ENCODE measurements at places on chromosomes 4 and X.

- no peak for DNase-seq
Observed at GRCh38 chr4:134422776-134423175, 221.2 kb upstream of the PABPC4L start.

DNA sequence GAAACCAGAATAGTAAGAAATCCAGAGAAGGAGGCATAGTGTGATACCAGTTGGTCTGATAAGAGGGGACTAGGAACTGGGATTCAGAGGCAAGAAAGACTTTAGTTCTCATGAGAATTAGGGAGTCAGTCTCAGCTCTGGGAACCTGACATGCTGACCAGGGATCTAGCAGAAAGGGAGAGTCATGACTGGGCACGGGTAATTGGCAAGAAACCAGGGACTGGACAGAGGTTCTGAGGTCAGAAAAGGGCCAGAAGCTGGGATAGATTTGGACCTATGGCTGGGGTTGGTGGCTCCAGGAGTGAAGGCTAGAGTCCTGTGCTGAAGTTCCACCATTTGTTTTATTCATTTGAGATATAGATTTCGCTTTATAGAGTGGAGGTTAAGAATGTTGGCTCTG, 110.2 kb upstream of the C1GALT1C1 start:
- no peak for DNase-seq

DNA sequence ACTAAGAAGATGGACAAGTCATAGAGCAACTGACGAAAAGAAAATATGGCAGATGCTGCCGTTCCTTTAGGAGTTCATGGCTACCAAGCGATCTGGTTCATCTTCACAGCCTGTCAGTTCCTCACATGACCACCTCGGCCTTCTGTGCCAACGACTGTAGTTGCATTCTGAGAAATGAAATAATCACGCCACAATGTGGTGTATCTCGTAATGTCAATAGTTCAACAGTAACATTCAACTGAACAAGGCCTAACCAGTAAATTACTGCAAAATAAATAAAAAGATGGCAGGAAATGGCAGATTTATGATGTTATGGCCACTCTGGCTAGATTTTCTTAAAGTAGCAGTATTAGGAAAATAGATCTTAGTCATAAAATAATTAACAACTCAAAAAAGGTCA, 4.4 kb downstream of the GPRIN3 start:
- no peak for DNase-seq

DNA sequence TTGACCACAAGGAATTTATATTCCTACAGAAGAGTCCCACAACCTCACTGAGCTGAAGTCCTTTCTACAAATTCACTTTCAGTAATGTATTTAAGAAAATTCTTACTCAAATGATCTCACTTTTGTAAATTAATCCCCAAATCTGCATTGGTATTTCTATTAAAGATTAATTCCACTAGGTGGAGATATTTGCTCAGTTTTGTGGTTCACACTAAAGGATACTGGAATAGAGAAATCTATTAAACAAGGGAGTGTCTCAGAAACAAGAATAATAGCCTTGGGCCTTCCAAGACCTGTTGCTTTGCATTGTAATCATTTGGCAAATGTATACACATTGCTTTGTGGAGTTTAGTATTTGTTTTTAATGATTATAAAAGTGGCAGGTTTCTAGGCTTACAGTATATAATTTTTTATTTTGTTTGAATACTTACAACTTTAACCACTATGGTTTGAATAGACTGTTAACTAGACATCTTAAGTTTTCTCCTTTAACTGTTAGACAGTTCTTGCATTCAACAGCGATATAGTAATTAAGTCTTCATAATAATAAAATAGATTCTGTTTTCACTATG, 25.9 kb downstream of the CFAP299 start:
- DNase-seq, result peak; percentile 3

DNA sequence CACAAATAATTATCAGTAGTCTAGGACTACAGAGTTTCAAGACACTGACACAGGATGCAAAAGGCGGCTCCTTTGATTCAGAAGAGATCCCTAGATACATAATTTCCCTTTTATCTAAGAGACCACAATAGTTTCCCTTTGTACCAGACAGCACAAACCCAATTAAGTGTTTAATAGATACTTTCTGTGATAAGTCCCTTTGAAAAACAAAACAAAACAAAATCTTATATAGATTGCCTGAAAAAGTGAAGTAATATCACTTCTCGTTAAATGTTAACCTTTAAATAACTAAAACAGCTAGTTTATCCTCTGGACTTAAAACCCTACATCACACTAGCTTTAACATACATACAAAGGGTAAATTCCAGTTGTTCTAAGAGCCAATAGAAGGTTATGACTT, 49.9 kb downstream of the APBB2 start:
- no peak for DNase-seq

GRCh38 chr4:6747294-6748051, 31.5 kb downstream of the BLOC1S4 start:
- peak; percentile 80 for DNase-seq

DNA sequence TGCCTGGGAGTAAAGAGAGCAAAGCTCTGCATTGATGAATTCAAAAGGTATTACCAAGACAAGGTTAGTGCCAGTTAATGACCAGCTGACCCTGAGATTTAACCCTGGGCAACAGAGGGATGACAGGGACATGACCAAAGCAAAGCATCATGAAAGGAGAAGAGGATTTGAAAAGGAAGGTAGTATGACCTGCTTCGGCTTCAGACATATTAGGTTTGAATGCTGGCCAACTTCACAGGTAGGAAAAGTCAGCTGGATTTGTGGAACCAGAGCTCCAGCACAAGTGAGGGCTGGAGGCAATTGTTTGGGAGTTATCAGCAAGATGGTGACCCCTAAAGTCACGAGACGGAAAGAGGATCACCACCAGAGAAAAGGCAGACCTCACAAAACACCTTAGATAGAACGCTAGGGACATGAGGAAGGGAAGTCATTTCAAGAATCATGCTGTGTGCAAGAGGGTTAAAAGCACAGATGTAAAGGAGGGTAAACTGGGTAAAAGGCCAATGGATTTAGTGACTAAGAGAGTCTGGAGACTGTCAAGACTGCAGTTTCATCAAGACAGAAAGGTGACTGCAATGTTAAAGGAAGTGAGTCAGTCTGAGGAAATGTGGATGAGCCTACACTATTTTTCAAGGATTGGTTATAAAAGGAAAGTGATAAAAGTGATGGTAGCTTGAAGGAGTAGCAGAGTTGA, 45.6 kb downstream of the SH3RF1 start:
- DNase-seq, result no peak

DNA sequence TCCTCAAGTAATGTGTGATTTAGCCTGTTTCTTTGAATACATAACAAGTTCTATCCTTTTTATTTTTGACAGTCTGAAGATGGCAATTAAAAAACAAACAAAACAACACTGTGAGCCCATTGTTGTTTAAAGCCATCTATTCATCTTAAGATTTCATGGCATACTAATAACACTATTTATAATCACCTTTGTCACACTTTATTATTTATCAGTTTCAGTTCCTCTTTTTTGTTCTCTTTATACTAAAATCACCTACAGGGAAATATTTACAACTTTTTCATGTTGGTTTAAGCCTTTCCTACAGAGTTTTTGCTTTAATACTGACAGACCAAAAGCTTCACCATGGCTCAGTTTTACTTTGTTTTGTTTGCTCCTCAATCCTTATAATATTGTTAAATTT, 247.4 kb upstream of the CTSO start:
- no peak for DNase-seq

GRCh38 chrX:132968296-132968949, 10.0 kb upstream of the HS6ST2 start:
- DNase-seq, result no peak

GRCh38 chr4:28209371-28209924, 1348.8 kb downstream of the STIM2 start:
- DNase-seq, result no peak

DNA sequence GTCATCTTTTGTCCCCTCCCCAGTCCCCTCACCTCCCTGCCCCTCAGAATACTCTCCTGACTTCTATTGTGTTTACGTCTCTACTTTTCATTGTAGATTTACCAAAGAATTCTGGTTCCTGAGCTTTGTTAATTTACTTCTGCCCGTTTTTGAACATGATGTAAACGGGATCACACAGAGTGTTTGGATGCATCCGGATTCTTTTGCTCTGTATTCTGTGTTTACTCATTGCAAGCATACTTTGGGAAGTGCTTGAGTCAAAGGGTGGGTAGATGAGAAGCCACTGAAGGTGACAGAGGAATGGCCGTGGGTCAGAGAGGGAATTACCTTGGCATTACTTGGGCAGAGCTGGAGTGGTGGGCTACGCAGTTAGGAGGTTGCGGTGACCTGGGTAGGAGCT, 18.0 kb downstream of the CLCN4 start:
- DNase-seq, result no peak

DNA sequence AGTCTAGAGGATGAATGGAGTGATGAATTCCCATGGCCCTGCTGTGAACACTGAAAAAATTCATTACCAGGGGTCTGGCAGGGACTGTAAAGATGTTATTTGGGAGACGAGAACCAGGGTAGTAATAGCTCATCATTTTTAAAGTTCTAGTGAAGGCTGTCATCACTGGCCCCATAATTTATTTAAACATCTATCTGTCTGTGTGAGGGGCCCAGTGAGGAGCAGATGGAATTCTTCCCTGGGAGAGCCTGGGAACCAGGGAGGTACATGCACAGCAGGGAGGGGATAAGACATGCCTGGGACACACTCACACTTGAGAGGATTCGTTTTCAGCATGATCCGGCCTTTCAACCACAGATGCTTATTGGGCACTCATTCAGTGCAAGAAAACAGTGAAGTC, 162.0 kb downstream of the PDGFRA start:
- DNase-seq, result no peak

- peak; percentile 54 for DNase-seq
Observed at GRCh38 chr4:8468746-8469535, 28.4 kb downstream of the TRMT44 start.

DNA sequence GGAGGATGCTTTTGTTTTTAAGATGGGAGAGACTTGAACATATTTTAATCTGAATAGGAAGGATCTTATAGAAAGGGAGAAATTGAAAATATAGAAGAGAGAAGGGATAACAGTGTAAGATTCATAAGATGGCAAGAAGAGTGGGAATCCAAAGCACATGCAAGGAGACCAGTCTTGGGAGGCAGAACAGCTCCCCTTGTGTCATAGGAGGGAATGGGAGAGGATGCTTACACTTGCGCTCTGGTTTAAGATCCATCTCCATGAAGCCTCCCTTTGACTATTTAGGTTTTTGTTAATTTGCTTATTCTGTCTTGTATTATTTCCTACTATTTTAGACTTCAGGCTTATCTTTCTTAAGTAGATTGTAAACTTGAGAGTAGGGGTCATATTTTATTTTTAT, 42.7 kb downstream of the KIF4A start:
- DNase-seq, result no peak

DNA sequence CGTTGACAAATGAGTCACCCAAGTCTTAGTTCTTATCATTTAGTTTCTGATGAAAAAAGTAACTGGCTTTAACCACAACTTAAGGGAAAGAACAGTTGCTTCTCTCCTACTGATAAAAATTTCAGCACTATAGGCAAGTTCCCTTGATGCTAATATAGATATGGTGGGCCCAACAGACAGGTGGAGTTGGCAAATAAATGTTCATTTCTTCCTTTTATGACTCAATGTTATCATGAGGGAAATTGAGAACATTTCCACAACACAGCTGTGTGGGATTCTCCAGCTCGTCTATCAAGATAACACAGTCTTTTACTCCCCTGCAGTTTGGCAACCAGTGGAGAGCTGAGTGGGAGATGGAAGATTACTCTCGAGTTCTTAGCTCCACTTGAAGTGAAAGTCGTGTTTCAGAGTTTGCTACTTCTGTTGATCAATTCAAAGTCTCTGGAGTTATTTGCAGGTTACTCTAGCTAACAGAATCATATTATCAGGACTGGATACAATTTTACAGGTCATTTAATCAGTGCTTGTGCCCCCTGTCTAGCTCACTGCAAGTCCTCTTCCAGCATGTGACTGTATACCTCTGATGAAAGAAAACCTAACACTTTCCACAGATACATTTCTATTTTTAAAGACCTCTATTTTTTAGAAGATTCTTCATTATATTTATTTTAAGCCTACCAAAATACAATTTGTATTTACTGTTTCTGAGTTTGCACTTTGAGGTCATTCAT, 270.6 kb upstream of the GK2 start:
- DNase-seq, result no peak

- no peak for DNase-seq
Observed at GRCh38 chr4:67288964-67289363, 256.3 kb downstream of the CENPC start.

DNA sequence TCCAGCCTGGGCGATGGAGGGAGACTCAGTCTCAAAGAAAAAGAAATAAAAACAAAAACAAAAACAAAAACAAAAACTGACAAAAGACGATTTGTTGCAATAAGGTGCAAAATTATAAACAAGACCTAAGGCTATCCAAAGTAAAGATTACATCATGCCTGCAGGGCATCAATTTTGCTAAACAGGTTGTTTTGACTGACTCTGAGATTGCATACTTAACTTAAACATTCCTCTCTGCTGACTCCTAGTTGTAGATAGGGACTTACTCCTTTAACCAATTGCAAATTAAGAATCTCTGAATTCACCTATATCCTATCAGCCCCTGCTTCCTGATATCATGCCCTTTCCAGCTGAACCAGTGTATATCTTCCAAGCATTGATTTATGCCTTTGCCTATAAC, 2687.3 kb downstream of the PCDH7 start:
- no peak for DNase-seq

DNA sequence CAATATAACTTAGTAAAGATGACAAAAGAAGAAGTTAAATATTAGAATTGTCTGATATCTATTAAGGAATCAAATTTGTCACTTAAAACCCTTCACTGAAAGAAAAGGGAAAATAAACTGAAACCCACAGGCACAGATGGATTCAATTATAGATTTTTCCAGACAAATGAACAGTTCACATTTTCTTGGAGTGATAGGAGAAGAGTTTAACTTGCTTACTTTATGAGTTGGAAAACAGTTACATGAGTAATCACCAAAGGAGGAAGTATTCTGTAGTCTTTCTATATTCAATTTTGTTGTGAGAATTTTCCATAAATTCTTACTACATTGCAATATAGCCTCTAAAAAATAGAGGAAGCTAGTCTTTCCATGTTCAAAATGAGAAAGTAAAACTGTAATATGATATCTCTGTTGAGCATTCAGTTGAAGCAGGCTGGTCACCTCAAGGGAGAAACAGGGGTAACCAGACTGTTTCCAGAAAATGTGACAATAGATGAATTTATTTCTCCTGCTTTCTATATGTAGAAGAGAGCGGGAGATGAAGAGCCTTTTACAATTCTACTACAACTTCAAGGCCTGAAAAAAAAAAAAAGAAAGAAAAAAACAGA, 330.3 kb upstream of the EPHA5 start:
- no peak for DNase-seq

DNA sequence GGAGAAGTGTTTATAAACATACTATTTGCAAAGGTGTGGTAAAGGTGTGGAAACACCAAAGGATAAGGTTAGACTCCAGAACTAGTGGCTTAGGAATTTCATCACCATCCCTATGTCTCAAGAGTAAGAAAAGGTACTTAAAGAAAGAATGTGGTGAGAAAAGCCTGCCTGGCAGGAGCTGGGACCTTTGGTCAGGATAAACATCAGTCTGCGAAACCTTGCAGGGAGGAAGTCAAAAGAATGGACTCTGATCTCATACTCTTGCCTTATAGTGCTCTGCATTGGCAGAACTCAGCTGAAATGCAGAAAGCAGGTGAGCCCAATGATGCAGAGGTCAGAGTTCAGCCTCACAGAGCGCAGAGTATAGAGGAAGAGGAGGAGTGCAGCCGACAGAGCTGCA, 97.2 kb upstream of the NR3C2 start:
- no peak for DNase-seq

All from hematopoietic multipotent progenitor cell treated with erythropoietin and hydrocortisone succinate and interleukin-3 and kit ligand, for 15 days (in vitro differentiated cells).